NCI-H187 (cell line): ENCODE measurements at places on chromosomes 16 and 17.
A peak's percentile ranks its signal among the peaks of the same experiment; 100 is the strongest.

DNA sequence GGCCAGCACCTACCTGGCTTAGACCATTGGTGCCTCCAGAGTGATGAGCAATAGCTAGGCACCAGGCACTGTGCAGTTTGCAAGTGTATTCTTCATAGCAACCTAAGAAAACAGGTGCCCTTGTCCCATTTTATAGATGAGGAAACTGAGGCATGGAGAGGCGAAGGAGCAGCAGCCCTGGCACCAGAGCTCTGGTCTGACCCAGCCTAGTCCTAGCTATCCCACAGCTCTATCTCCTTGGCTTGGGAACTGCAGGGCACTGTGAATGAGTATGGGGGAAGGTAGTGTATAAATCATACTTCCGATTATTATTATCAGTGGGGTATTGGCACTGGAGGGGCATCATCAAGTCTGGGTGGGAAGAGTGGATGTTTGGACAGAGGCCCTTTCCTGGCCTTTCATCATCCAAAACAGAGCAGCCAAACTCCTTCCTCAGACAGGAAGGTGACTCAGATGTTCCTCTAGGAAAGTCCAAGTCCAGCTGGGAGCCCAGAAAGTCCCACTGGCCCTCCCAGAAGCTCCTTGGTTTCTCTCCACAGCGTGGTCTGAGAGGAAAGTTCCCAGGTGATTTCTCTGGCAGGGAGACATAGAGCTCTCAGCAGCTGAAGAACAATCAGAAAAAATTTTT is 32.0 kb upstream of the PLLP start:
- no peak for DNase-seq

- DNase-seq: no peak
Measured at GRCh38 chr17:39606434-39607056, 1.2 kb downstream of the NEUROD2 start.

GRCh38 chr16:52496051-52496876 is 50.7 kb downstream of the TOX3 start:
- no peak for DNase-seq

DNA sequence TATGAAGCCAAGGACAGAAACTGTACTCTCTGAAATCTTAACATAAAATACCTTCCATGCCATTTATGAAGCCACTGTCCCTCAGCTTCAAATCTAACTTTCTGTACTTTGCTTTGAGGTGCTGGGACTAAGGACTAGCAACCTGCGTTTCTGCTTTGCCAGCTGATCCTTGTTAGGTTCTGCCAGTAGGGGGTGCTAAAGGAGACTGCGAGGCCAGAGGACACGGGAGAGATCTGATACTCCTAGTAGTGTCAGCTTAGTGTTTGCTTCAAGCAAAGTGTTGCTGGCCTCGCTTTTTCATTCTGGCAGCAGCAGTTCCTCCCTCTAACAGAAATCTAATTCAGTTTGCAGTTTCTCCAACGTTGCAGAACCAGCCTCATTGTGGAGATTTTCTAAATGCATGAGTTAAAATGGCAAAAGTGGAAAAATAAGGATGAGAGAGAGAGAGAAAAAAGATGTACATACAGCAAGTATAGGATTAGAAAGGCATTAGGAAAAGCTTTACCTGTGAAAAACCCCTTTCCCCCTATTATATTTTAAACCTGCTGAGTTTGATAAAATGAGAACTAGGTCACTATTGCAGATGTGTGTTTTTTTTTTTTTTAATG is 297.5 kb downstream of the CA10 start:
- peak; percentile 24 for DNase-seq

GRCh38 chr17:65633146-65633881 is 71.9 kb upstream of the AXIN2 start:
- DNase-seq: no peak

- no peak for DNase-seq
Measured at GRCh38 chr16:2712546-2712945, 7.5 kb downstream of the PRSS27 start.

DNA sequence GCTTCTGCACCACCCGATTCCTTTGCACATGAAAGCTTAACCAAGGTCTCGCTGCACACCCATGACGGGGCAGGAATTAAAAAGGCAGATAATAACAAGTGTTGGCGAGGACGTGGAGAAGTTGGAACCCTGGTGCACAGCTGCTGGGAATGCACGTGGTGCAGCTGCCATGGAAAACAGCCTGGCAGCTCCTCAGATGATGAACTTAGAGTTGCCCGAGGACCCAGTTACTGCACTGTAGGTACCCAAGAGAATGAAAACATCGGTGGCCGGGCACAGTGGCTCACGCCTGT is 211.6 kb upstream of the CIBAR2 start:
- DNase-seq: no peak

DNA sequence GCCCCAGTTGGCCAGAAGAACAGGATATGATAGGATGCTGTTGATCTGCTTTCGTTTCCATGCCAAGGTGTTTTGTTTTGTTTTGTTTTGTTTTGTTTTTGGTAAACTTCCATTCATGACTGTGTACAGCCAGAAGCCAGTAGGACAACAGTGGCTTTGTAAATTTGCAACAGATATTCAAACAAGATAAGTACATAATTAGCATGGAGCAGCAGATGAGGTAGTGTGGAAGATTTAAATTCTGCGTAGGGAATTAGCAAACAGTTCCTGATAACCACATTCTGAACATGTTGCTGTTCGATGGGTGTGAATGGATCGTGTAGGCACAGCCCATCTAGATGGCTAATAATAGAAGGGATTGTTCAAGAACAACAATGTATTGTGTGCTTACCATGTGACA is 1080.1 kb upstream of the RBFOX1 start:
- DNase-seq: no peak
